Esophagus mucosa (tissue), 1 donor: ENCODE measurements at places on chromosomes 7 and 10. TPM values are rescaled to one million over a fixed set of nuclear protein-coding genes. Genes with fewer than 3 reads are reported as not detected.

SNCG gene
- 8.2 TPM for total RNA-seq

TUBB8 gene
- total RNA-seq, result not detected

FRG2B gene
- total RNA-seq, result not detected

CRHR2 gene
- not detected for total RNA-seq

FERD3L gene
- total RNA-seq, result not detected

PON3 gene
- 2.0 TPM for total RNA-seq

GRCh38 chr7:105210721-105211205, 178.0 kb downstream of the SRPK2 start:
- ATAC-seq, result peak; percentile 36

GRCh38 chr7:130393101-130393561, 12.8 kb downstream of the CPA1 start:
- ATAC-seq, result no peak

DNA sequence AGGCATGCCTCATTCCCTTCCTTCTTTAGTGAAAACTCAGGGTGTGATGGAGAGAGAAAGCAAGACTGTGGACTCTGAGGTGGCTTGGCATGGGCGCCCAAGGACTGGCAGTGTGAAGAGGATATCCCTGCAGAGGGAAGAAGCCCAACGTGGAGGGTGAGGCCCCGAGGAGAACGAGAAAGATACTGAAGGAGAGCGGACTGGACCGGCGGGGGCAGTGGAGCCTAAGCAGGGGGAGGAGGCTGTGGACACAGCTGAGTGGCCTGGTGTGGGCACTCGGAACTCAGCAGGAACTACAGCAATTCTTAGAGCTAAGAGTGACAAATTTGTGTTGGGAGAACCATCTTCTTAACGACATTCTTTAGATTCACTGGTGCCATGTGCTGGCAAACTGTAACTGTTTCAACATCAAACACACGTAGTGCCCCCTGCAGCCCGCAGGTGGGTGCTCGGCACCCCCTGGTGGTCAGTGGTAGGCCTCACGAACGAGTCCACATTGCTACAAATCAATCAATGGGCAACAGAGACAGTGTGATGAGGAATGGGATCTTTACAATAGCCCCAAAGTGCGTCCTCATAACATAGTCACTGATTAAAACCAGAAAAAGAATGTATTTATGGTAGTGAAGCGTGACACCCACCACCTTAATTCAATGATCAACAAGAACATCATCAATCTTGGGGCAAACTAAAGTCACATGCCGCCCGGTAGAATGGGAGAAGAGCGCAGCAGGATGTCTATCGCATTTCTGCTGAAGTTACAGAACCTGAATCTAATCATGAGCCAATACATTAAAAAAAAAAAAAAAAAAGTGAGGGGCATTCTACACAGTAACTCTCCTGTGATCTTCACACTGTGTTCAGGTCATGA, 2.0 kb upstream of the SFTPA1 start:
- no peak for ATAC-seq

DNA sequence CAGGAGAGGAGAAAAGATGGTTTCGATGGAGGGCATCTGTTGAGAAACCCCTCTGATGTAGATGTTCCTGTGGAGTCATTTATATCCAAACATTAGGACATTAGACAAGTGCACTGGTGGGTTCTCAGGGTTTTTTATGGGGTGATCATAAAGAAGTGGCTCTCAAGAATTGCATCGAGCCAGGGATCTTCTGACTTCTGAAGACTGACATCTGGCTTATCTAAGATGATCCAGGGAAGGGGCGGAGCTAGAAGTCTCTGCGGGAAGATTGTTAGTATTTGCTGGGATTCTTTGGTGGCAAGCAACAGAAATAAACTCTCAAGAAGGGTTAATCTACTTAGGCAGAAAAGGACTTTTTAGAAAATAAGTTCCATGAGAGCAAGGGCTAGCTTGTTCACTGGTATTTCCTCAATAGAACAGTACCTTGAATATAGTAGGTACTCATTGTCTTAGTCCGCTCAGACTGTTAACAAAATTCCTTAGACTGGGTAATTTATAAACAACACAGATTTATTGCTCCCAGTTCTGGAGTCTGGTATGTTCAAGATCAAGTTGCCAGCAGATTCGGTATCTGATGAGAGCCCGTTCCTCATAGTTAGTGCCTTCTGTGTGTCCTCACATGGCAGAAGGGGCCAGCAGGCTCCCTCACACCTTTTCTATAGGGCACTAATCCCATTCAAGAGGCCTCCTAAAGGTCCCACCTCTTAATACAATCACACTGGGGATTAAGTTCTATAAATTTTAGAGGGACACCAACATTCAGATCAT, 28.5 kb upstream of the SYPL1 start:
- no peak for ATAC-seq

GRCh38 chr7:94300176-94300835, 94.4 kb upstream of the COL1A2 start:
- no peak for ATAC-seq

GRCh38 chr10:132962623-132963429, 20.5 kb upstream of the CFAP46 start:
- no peak for ATAC-seq

DNA sequence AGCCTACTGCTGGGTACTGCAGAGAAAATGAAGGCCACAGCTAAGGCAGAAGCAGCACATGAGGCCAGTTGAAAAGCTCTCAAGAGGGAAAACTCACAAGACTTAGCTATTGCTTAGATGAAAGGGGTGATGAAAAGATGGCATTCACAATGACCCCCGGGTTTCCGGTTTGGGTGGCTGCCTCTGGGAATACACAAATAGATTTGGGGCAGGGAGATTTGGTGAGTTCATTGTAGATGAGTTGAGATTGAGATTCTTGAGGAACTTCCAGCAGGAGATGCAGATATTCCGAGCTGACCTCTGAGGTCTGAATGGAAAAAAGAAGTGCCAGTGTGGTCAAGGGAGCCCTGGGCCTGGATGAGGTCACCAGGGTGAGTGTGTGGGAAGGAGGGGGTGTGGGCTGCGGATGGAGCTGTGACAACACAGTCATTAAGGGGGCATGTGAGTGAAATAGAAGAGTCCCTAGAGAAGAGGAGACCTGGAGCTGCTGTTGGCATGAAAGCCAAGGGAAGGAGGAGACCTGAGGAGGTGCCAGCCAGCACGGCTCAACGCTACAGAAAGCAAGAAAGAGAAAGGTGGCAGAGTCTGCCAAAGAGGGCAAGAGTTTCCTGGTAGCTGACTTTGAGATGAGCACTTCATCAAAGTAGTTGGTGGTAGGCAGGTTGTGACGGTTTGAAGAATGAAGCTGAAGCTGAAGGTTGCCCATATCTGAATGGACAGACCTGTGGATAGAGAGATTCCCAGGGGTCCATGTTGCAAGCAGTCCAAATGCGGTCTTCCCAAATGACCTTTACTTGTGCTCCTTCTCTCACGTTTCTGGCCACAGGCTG, 43.7 kb downstream of the HIF1AN start:
- no peak for ATAC-seq

GRCh38 chr10:47225219-47225927, 74.6 kb upstream of the GDF10 start:
- no peak for ATAC-seq

GRCh38 chr7:75817116-75817515, 3.5 kb upstream of the CCL24 start:
- ATAC-seq, result no peak
